ENCODE measurements at places on chromosomes 3 and 15. TPM values are rescaled to one million over a fixed set of nuclear protein-coding genes. Genes with fewer than 3 reads are reported as not detected.

- DNase-seq, result no peak
Observed at GRCh38 chr3:48935530-48935929, 16.9 kb downstream of the ARIH2 start.

- DNase-seq, result peak; percentile 75
Observed at GRCh38 chr3:53083521-53083920, 37.6 kb upstream of the SFMBT1 start.

- no peak for DNase-seq
Observed at GRCh38 chr3:138219255-138219654, 32.2 kb downstream of the ARMC8 start.

DNA sequence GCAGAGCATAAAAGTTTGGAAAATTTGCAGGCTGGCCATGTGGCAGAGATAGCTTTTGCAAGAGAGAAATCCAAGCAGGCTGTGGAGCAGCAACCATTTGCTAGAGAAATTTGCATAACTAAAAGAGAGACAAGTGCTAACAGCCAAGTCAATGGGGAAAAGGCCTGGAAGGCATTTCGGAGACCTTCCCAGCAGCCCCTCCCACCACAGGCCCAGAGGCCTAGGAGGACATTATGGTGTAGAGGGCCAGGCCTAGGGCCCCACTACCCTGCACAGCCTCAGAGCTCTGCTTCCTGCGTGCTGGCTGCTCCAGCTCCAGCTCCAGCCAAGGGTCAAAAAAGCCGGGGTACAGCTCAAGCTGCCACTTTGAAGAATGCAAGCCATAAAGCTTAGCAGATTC lies 82.7 kb downstream of the MYO5A start:
- no peak for DNase-seq

- DNase-seq, result no peak
Observed at GRCh38 chr3:55719508-55719907, 232.4 kb upstream of the WNT5A start.

GRCh38 chr3:138222131-138222941 lies 35.2 kb downstream of the ARMC8 start:
- no peak for DNase-seq

- no peak for DNase-seq
Observed at GRCh38 chr3:14274612-14274936, 96.0 kb downstream of the LSM3 start.

The MBNL1 gene
- 664 TPM for total RNA-seq

DNA sequence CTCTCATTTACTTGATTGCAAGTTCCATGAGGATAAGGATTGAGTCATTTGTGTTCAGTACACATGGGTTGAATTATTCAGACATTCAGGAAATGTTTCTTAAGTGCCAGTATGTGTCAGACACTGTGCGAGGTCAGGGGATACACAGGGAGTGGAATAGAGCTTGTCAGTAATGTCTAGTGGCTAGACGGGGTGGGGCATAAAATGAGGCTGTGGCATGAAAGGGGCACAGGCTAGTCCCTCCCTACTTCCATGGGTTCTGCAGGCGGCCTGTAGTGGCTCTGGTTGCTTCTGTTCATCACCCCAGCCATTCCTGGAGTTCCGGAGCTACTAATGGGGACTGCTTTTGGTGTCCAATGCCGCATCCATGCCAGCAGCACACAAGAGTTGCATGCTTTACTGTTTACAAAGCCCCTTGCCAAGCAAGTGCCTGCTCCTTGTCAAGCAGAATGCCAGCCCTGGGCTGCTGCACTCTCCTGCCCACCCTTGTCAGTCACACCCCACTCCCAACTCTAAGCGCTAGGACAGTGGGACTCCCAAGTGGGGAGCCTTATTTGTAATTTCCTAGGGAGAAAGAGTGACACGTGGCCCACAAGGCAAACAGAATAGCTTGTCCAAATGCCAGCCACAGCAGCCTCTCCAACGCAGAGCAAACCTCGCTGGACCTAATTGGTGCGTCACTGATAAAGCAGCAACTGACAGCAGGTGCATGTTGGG lies 70.8 kb downstream of the RAB11A start:
- DNase-seq, result peak; percentile 79

The ZBTB20 gene
- total RNA-seq, result 13.3 TPM

GRCh38 chr3:99625643-99626416 lies 12.6 kb upstream of the COL8A1 start:
- peak; percentile 84 for DNase-seq

The POLQ gene
- 5.0 TPM for total RNA-seq

DNA sequence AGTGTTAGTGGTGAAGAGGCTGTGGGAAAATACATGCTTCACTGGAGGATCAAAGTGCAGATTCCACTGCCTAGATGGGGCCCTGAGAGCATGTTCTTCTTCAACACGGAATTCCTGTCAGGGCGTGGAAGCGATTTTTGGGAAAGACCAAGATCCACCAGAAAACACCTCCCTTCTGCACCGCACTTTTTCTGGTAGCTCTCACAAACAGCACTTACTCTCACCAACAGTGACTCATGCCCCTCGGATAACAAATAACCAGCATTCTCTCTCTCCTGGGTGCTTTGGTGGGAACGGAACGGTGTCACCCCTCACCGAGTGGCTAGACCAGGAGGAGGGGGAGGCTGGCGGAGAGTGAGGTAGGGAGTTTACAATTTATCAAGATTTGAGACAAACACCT lies 40.1 kb downstream of the ADAMTSL3 start:
- DNase-seq, result peak; percentile 32

The RTP4 gene
- not detected for total RNA-seq

The LRIG1 gene
- 87.8 TPM for total RNA-seq

The TIPIN gene
- total RNA-seq, result 7.3 TPM

DNA sequence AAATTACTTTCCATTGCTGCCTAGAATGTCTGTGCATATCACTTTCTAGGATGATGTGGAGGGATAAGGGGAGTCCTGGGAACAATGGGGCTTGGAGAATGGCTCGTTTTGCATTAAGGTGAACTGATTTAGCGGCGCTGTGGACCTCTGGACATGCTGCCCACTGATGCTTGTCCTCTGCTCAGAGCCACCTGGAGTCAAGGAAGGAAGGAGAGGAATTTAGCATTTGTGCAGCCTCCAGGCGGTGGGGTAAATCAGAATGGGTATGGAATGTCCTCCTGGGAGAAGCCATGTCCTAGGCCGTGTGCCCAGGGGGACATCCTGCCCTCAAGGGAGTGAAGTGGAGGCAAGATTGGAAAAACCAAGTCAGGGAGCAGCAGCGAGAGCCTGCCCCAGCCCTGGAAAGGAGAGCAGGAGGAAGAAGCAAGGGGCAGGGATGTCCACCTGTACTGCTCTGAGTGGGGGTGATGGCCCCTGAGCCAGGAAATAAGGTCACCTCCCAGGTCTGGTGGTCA lies 37.8 kb downstream of the KY start:
- no peak for DNase-seq

The MKRN2 gene
- 65.6 TPM for total RNA-seq

DNA sequence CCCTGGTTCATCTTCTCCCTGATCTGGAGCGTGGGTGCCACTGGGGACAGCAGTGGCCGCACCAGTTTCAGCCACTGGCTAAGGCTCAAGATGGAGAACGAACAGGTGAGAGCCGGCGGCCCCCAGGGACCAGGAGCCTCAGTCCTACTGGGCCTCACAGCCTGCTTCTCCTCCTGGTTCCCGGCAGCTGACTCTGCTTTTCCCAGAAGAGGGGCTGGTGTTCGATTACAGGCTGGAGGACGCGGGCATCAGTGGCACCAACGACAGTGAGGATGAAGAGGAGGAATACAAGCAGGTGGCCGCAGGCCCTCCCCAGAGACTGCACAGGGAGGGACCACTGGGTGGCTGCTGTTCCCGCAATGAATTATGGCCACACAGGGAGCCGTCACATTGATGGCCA lies 54.4 kb downstream of the DNAH1 start:
- DNase-seq, result no peak
